KBM-7 (cell line): ENCODE measurements at places on chromosomes 13 and 19.
A peak's percentile ranks its signal among the peaks of the same experiment; 100 is the strongest.

DNA sequence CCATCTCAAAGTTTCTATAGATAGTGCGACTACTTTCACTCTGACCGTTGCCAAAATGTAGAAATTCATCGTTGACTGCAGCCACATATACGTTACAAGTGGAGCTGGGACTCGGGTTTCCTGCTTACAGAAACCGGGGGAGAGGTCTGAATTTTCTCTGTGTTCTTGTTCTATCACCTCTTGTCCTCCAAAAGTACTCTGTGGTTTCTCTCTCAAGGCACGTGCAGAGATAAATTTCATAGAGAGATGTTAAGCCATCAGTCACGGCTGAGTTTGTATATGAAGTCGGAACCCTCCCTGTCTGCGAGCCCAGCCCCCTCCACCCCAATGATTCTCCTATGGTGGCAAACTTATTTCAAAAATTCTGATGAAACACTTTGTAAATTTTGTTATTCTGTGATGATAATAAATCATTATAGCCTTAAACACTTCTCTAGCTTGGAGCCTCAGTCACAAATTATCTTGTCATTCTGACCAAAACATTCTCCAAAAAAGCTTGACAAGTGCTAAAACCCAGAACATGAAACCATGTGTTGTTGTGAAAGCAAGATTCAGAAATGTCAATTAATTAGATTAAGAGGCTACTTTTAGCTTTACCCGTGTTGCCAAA is 87.5 kb downstream of the TSHZ3 start:
- no peak for DNase-seq

- no peak for DNase-seq
Observed at GRCh38 chr13:90103099-90103784, 1244.2 kb upstream of the MIR17HG start.

DNA sequence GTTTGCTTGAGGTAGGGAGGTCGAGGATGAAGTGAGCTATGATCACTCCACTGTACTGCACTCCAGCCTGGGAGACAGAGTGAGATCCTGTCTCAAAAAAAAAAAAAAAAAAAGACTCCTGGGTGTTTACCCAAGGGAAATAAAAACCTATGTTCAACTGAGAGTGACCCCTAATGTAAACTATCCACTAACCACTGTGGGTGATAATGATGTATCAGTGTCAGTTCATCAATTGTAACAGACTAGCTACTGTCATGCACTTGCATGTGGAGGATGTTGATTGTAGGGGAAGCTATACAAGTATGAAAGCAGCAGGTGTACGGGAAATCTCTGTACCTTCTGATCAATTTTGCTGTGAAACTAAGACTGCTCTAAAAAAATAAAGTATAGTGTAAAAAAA is 2.6 kb upstream of the CIB3 start:
- DNase-seq, result no peak

GRCh38 chr13:19069684-19070397 is 111.8 kb downstream of the TUBA3C start:
- no peak for DNase-seq

DNA sequence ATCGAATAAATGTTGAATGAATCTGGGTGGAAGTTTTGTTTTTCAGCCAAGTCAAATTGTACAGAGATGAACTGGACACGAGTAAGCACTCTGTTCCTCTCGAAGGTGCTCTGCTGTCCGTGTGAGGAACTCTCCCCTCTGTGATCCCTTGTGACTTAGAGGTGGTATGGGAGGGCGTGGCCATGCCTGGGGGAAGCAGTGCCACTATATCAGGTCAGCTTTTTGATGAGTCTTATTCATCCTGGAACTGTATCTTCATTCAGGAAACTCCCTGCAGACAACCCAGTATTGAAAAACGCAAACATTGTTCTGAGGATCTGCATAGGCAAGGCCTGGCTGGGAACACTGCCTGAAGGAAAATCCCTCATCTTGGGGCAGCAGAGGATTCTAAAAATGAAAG is 45.7 kb upstream of the FLT1 start:
- no peak for DNase-seq

- no peak for DNase-seq
Observed at GRCh38 chr13:24834902-24835510, 71.0 kb downstream of the RNF17 start.

GRCh38 chr13:110162053-110162452 is 144.9 kb downstream of the COL4A1 start:
- no peak for DNase-seq

- DNase-seq, result no peak
Observed at GRCh38 chr19:45320997-45321775, 1.5 kb downstream of the CKM start.

- no peak for DNase-seq
Observed at GRCh38 chr19:12921047-12921446, 2.0 kb upstream of the SYCE2 start.

GRCh38 chr19:37928527-37929286 is 21.7 kb downstream of the SIPA1L3 start:
- peak; percentile 77 for DNase-seq

- DNase-seq, result no peak
Observed at GRCh38 chr19:14544047-14544446, 14.7 kb downstream of the TECR start.

- DNase-seq, result peak; percentile 66
Observed at GRCh38 chr13:112510002-112510780, 77.8 kb downstream of the TUBGCP3 start.
